ENCODE measurements at places on chromosomes 12 and 14.

DNA sequence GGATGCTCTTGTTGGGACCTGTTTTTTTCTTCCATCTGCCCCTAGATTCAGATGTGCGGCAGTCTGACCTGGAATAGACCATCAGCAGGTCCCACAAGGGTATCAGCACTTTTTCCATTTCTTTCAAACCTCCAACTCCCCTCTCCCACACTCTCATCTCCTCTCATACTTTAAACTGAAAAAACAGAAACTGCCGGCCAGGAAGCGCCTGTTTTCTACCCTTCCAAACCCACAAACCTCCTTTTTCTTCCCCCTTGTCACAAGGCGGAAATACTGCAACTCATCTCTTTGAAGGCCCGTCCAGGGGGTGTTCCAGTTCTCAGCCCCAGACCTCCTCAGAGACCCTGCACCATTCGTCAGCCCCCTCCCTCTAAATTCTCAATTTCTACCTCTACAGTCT is 62.5 kb upstream of the FKBP4 start:
- no peak for DNase-seq

GRCh38 chr14:24925771-24926374 is 124.1 kb downstream of the STXBP6 start:
- DNase-seq = no peak

GRCh38 chr12:66776974-66777373 is 98.1 kb upstream of the GRIP1 start:
- DNase-seq = no peak

DNA sequence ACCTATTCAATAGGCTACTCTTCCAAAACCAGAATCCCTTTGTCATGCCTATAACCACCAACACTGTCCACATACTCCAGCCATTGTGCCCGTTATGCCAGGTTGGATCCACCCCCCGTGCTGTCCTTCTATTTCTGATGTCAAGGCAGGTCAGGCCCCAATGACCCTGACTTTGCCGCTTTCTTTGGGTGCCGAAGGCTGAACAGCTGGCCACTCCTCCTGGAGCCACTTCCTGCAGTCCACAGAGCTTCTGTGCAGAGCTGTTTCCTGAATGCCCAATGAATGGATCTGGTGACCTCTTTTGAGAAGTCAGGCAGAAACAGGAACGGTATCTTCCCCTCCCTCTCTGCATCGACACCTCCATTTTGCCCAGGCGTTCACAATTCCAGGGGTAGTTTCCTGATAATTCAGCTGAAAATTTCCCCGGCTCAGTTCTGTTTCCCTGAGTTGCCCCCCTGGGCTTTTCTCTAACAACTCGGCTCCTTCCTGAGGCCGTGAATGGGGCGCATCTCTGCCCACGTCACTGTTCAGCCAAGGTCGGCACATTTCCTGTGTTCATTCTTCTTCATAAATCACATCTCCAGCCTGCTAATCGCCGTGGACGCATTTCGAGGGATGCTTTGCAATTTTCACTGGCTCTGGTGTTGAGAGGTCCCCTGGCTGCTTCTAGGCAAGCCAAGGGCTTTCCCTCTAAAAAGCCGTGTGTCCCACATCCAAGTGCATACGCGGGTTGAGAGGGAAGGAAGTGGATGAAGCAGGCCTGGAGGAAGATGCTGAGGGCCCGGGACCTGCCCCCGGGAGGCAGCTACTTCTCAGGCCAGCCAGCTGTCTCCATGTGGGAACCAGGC is 86.5 kb downstream of the PAPOLA start:
- no peak for DNase-seq

DNA sequence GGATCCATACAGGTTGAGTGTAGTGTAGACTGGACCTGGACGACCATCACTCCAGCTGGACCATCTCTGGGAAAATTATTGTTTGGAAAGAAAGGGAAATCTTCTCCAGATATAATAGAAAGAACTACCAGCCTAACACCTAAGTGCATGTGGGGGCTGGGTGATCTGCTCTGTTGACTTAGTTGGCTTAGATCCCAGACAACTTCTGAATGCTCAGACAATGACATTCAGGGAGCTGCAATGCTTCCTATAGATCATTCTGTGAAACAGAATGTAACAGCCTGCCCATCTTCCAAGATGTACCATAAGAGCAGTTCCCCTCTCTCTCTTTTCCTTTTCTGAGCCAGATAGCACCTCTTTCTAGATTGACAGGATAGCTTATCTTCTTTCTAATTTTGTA is 572.8 kb upstream of the STXBP6 start:
- no peak for DNase-seq

- no peak for DNase-seq
These were observed 58.6 kb downstream of the VWF start for GRCh38 chr12:6065863-6066199.

GRCh38 chr12:92138626-92139025 is 7.0 kb downstream of the BTG1 start:
- no peak for DNase-seq

GRCh38 chr14:62031504-62031903 is 269.3 kb downstream of the SNAPC1 start:
- no peak for DNase-seq

DNA sequence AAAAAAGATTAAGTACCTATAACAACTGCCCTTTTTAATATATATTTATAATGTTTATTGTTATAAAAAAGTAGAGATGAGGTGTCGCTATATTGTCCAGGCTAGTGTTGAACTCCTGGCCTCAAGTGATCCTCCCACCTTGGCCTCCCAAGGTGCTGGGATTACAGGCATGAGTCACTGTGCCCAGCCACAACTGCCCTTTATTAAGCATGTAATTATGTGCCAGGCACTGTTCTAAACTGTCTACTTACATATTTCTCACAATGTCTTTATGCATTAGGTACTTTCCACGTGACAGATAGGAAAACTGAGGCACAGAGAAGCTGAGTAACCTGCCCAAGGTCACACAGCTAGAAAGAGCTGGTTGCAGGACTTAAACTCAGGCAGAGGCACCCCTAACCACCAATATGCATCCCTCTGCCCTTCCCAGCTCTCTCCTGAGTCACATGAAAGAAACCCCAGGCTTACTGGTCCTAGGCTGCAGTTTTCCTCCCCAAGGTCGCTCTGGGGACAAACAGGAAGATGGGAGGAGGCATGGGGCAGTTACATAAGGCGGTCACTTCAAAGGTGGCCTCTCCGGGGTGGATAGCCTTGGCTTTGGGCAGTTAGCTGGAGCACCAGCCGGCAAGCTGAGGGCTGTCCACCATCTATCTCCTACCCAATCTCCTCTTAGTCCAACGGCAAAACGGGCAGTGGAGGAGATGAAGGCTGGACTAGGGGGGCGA is 54.6 kb upstream of the TBX3 start:
- no peak for DNase-seq

- no peak for DNase-seq
These were observed 34.2 kb downstream of the CKAP4 start for GRCh38 chr12:106213662-106214061.

DNA sequence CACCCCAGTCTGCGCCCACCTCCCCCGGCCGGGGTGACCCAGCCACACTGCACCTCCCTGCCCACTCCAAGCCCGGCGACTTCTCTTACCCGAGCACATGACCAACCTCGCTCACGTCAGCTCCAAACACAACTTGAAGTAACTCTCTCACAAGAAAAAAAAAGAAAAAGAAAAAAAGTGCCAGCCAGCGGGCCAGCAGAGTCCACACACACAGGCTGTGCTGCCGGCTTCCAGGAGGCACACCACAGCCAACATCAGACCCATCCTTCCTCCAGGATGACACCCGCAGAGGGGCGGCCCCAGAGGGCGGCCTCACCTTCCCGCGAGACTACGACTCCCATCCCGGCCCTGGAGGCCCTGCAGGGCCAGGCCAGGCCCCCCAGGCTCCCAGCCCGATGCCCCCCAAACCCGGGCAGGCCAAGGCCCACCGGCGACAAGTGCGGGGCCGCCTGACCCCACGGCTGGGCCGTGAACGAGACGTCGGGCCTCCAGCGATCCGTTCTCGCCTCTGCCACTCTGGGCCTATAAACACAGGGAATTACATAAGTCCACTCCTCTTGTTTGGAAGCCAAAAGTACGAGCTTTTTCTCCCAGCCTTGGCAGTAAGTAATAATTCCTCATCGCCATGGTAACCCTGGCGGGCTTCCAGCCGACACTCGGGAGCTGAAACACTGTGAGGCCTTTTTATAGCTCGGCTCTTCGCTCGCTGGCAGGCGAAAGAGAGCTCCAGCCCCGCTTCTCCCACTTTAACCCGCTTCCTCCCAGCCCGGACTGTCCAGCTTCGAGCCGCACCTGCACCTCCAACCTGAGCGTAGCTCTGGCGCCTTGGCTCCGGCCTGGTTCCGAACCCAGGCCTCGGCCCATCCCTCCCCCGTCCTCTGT is 49.1 kb downstream of the NCOR2 start:
- DNase-seq = peak; percentile 99

- DNase-seq = peak; percentile 77
These were observed 11.3 kb upstream of the ABHD12B start for GRCh38 chr14:50860478-50861086.

DNA sequence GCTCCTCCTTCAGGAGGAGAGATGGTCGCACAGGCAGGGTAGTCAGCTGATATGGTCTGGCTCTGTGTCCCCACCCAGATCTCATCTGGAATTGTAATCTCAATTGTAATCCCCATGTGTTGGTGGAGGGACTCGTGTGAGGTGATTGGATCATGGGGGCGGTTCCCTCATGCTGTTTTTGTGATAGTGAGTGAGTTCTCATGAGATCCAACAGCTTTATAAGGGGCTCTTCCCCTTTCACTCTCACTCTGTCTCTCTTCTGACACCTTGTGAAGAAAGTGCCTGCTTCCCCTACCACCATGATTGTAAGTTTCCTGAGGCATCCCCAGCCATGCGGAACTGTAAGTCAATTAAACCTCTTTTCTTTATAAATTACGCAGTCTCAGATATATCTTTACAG is 218.9 kb upstream of the TMTC1 start:
- DNase-seq = no peak

DNA sequence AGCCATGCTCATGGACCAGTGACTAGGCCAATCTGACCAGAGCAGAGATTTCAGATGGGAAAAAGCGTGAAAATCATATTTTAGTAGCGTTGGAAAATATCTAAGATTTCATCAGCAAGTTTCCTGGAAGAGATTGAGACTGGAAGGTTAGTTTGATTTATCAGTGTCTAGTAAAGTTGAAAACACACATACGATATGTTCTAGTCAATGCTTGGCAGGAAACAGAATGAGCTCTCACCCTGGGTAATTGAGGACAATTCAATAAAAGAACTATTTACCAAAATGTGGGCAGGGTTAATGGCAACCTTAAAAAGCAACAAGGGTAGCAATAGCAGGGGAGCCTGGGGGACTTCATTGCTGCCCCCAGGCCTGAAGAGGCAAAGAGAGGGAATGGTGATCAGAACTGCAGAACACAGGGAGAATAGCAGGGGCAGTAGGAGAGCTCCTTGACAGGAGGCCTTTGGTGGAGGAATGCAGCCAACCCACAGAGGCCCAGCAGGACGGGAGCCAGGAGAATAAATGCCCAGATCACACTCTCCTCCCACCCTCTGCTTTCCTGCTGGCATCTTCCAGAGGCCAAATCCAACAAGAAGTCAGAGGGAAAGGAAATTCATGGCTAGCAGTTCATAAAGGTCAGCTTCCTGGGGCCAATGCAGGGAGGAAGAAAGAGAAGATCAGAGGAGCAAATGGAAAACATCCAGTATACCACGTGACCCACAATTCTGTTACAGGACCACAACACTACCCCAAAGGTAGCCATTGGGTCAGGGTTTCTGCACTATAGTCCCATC is 27.6 kb upstream of the LRP6 start:
- no peak for DNase-seq

GRCh38 chr14:86938320-86938719 is 1054.7 kb downstream of the GALC start:
- DNase-seq = no peak

GRCh38 chr12:121110211-121110940 is 22.3 kb upstream of the P2RX7 start:
- peak; percentile 57 for DNase-seq

All from iris pigment epithelial cell (primary cell).